ENCODE measurements at places on chromosomes 11 and 22. TPM values are rescaled to one million over a fixed set of nuclear protein-coding genes. Genes with fewer than 3 reads are reported as not detected.

C11orf97 gene
- total RNA-seq = not detected

PIK3IP1 gene
- 1.5 TPM for total RNA-seq

SAA1 gene
- total RNA-seq = 0.42 TPM

ASPHD2 gene
- total RNA-seq = 1.4 TPM

OR5AS1 gene
- not detected for total RNA-seq

SAA4 gene
- not detected for total RNA-seq

PTPRJ gene
- total RNA-seq = 41.5 TPM

Measured in A549 treated with CORT108297 at 1 μM for 4 hours (cell line).